Mammary epithelial cell (primary cell): ENCODE measurements at places on chromosomes 7 and 10. TPM values are rescaled to one million over a fixed set of nuclear protein-coding genes. Genes with fewer than 3 reads are reported as not detected.

- DNase-seq = no peak
Observed at GRCh38 chr10:43912469-43912868, 263.8 kb upstream of the ZNF32 start.

DNA sequence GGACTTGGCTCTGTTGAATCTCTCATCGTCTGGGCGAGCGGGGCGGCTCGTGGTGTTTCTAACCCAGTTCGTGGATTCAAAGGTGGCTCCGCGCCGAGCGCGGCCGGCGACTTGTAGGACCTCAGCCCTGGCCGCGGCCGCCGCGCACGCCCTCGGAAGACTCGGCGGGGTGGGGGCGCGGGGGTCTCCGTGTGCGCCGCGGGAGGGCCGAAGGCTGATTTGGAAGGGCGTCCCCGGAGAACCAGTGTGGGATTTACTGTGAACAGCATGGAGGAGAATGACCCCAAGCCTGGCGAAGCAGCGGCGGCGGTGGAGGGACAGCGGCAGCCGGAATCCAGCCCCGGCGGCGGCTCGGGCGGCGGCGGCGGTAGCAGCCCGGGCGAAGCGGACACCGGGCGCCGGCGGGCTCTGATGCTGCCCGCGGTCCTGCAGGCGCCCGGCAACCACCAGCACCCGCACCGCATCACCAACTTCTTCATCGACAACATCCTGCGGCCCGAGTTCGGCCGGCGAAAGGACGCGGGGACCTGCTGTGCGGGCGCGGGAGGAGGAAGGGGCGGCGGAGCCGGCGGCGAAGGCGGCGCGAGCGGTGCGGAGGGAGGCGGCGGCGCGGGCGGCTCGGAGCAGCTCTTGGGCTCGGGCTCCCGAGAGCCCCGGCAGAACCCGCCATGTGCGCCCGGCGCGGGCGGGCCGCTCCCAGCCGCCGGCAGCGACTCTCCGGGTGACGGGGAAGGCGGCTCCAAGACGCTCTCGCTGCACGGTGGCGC, at the start of gene EN2:
TSS of gene EN2 (plus strand) at position 19 of the 767 bp plus-strand sequence. CDS start at position 268, 249 bp downstream.
- DNase-seq = no peak

DNA sequence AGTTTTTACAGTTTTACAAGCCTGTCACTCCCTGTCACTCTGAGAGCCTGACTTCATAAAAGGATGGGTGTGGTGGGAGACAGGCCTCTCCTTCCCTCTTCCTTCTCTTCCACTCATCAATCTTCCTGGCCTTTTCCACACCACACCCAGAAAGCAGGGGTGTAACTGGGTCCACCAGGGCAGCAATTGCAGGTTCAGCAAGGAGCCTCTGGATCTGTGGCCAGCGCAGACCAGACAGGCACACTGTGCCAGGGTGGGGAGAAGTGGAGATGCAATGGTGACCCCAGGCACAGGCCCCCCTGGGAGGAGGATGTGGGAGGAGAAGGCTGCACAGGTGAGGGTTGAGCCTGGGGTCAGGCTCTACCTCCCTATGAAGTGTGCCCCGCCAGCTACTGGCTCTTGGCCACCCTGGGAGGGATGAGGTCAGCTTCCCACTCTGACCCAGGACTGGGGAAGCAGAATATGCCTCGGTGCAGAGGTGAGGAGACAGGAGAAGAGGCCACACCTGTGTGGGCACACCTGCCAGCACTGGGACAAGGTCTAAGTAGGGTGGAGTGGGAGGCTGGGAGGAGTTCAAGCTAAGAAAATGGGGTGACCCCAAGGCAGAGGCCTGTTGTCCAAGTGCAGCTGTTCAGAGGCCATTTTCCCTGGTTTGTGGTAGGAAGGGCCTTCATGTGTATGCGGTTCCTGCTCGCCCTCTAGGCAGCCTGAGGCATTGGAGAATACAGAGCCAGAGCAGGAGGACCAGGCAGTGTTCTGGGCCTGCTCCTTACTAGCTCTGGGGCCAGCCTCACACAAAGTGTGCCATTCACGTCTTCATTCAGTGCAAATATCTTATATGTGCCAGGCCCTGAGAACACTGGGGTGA, 20.2 kb upstream of the TMEM72 start:
- DNase-seq = no peak

GRCh38 chr7:23662124-23662983, 17.6 kb upstream of the FAM221A start:
- DNase-seq = no peak

- DNase-seq = no peak
Observed at GRCh38 chr7:133815611-133816210, 311.4 kb upstream of the LRGUK start.

GRCh38 chr10:87794285-87794684, 23.7 kb downstream of the ATAD1 start:
- DNase-seq = no peak

GRCh38 chr7:85191383-85191782, 4.5 kb upstream of the SEMA3D start:
- DNase-seq = peak; percentile 26

GRCh38 chr7:84654273-84654672, 459.7 kb upstream of the SEMA3A start:
- no peak for DNase-seq

GRCh38 chr10:102917314-102917961, 656 bp upstream of the CNNM2 start:
- peak; percentile 48 for DNase-seq

DNA sequence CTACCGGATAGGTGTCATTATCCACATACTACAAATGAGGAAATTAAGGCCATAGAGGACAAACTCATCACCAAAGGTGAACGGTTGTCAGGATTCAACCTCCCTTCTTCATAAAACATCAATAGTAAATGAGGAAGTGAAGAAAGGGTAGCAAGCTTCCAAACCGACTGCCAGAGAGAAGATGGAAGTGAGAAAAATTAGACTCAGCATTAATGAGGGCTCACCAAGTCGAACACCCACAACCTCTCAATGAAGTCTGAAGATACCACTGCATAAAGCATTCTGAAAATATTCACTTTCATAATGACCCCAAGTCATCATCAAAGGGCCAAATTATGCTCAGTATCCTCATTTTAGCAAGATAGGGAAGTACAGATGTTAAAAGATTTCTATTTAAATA, 29.6 kb downstream of the ABCB4 start:
- no peak for DNase-seq

DNA sequence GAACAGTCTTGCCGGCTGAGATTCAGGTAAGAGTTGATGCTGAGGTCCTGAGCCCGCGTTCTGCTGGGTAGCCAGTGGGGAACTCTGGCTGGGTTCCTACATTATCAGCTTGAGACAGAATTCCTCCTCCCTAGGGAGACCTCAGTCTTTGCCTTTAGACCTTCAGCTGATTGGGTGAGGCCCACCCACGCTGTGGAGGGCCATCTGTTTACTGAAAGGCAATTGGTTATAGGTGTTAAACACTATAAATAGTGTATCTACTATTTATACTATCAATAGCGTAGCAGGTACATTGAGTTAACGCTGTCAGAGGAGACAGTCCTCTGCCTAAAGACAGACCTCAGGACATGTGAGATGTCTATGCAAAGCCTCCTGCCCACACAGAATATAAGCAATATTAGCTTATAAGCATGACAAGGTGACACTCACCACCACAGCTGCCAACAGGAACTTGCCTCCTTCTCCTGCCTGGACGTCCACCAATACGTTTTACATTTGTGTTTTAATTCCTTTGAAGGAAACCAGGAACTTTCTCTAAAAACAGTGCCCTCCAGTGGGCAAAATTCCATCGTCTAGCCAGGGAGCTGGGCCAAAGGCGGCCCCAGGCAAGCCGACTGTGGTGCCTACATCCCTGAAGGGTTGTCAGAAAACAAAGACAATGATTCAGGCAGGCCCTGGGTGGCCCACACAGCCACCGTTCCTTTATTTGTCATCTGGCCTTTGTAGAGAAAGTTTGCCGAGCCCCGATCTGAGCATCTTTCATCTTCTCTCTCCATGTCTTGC, 58.8 kb downstream of the INSIG1 start:
- peak; percentile 20 for DNase-seq

DNA sequence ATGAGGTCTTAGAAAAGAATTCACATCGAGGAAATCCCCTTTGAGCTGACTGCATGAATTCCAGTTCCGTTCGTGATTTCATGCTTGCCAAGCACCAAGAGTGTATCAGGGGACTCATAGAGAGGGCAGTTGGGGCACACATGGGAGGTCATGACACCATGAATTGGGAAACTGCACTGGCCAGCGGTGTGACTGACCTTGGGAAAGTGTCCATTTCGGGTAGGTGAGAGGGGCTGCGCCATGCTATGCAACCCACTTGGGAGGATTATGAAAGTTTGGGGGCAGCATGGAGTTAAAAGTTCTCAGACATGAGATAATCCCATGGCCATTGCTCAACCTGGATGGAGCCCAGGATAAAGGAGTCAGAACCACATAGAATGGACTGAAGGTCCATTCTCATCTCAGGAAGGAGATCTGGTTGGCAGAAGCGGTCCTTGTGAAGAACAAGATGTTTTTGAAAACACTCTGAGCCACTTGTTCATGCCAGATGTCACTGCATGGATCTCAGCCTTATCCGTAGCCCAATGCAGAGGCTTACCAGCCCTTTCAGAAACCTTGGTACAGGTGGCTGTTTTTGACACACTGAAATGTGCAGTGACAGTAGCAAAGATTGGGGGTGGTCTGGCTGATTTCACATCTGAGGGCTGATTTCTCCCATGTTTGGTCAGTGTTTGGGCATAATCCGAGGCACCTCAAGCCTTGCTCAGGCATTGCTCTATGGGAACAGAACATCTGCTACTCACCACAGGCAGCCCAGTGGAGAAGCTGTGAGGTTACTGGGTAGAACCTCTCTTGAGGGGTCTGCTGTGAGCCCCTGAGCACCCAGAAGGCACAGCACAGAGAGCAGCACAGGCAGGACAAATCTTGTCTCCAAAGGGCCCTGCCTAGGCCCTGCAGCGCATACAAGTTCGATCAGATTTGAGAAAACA, 252.3 kb downstream of the CXCL12 start:
- DNase-seq = no peak

DNA sequence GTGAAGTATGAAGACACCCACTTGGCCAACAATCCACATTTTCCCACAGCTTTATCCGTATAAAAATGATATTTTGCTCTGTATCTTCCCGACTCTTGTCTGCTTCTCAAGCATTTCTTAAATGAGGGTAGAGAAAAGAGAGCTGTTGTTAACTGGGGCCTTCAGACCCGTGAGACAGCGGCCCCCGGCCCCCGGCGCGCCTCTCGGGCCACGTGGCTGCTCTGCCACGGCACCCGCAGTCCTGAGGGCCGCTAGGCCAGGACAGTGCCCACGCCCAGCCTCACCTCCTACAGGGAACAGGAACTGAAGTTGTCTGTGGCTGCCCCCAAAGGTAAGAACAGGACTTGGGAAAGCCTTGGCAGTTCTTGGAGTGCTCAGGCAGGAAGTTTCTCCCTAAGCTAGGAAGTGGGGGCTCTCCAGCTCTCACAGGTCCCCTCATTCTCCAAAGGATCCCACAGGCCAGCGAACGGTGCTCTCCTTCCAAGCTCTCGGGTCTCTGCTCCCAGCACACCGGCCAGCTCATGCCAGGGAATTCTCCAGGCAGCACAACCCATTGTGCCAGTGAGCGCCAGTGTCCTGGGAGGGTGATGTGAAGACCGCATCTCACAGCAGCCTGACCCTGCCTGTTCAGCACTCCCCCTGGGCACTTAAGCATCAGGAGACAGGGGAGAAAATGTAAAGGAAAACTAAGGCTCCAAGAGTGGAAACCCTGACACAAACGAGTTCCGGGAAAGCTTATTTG, 230.3 kb upstream of the PFKP start:
- no peak for DNase-seq

The CYP3A5 gene
- total RNA-seq = not detected

The VSIR gene
- 77.8 TPM for total RNA-seq

The AGAP9 gene
- 7.7 and 8.0 TPM in 2 replicates for total RNA-seq

The MRLN gene
- total RNA-seq = not detected in 2 replicates

The GNAT3 gene
- not detected in 2 replicates for total RNA-seq

The NEUROG3 gene
- total RNA-seq = not detected

The MSANTD7 gene
- total RNA-seq = 14.1 and 15.1 TPM in 2 replicates

The SAP25 gene
- total RNA-seq = not detected
